ENCODE measurements at places on chromosomes 11 and 22.

- no peak for DNase-seq
Measured at GRCh38 chr11:104078995-104079394, 42.6 kb downstream of the DDI1 start.

DNA sequence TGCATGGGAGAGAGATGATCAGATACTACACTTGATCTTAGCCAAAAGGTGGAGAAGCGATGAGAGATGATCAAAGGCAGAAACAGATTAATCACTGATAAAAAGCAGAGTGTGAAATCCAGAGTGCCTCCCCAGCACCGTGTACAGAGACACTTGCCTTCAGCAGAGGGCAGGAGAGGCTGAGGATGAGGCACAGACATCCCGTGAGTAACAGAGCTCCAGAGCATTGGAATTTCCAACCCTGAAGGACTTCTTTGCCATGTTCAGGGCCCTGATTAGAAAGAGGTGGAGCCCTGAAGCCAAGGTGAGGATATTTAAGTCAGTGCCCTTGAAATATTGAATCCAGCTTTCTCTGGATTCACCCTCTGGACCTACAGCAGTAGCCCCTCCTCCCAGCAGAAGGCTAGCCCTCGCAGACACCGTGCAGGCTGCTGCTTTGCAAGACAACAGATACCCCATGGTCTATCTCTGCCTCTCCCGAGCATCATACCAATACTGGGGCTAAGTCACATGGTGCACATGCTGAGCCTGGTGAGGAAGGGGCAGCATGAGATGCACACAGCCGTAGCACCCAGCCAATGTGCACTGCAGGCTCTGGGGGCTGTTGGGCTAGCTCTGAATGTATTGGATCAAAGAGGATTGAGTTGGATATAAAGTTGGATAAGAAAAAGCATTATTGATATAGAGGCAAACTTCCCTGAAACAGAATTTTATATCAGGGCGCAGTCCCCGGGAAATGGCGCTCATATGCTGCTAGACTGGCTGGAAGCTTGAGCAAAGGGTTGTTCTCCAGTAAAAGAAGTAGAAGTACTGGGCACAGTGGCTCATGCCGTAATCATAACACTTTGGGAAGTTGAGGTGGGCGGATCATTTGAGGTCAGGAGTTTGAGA is 200.3 kb upstream of the B3GAT1 start:
- no peak for DNase-seq

DNA sequence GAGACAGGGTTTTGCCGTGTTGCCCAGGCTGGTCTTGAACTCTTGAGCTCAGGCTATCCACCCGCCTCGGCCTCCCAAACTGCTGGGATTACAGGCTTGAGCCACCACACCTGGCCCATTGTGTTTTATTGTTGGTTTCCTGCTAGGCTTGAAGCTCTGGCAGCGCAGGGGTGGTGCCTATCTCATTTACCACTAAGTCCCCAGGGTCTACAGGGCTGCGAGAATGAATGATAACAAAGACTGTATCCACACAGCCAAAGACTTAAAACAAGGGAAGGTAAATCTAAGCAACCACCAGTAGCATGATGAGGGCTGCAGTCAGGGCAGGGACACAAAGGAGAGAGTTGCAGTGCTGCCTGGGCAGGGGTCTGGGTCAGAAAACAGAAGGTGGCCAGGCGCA is 37.3 kb upstream of the XBP1 start:
- no peak for DNase-seq

GRCh38 chr11:13663631-13664071 is 4.8 kb upstream of the FAR1 start:
- DNase-seq: no peak

GRCh38 chr11:65927904-65928397 is 8.7 kb downstream of the DRAP1 start:
- DNase-seq: no peak

DNA sequence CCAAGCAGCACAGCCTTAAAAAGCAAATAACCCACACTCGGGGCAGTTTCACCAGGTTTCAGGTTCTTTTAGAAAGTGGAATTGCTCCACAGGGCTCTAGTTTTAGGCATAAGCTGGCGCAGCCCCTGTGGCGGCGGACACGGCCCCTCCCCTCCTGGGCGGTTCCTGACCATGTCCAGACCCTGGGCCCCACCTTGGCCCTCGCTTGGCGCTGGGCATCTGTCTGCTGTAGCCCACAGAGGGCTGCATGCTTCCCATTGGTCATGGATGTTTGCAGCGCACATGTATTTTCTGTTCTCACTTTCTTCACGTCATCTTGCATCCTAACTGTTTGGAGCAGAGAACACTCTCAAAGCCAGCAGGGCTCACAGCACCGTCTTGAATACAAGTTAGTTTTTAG is 244.3 kb downstream of the BRD1 start:
- DNase-seq: no peak

- DNase-seq: no peak
Measured at GRCh38 chr22:27476729-27477128, 324.8 kb downstream of the MN1 start.

GRCh38 chr11:126205359-126205758 is 6.1 kb downstream of the RPUSD4 start:
- no peak for DNase-seq

GRCh38 chr11:46336563-46337180 is 10.6 kb upstream of the DGKZ start:
- no peak for DNase-seq

GRCh38 chr11:73152086-73152853 is 10.2 kb upstream of the FCHSD2 start:
- no peak for DNase-seq

GRCh38 chr11:99814021-99814420 is 793.3 kb downstream of the CNTN5 start:
- DNase-seq: no peak

- DNase-seq: no peak
Measured at GRCh38 chr11:126098204-126098769, 35.6 kb upstream of the CDON start.

- DNase-seq: no peak
Measured at GRCh38 chr11:19242179-19242932, 1.6 kb upstream of the E2F8 start.

GRCh38 chr22:31623592-31624304 is 38.3 kb downstream of the PISD start:
- no peak for DNase-seq

GRCh38 chr22:20748731-20749428 is 25.0 kb upstream of the SERPIND1 start:
- no peak for DNase-seq

GRCh38 chr11:8963569-8964323 is 496 bp downstream of the TMEM9B start:
- DNase-seq: peak; percentile 71

GRCh38 chr11:12518606-12519385 is 141.4 kb downstream of the PARVA start:
- DNase-seq: no peak

- no peak for DNase-seq
Measured at GRCh38 chr11:59556917-59557348, 45.6 kb downstream of the OR4D9 start.

DNA sequence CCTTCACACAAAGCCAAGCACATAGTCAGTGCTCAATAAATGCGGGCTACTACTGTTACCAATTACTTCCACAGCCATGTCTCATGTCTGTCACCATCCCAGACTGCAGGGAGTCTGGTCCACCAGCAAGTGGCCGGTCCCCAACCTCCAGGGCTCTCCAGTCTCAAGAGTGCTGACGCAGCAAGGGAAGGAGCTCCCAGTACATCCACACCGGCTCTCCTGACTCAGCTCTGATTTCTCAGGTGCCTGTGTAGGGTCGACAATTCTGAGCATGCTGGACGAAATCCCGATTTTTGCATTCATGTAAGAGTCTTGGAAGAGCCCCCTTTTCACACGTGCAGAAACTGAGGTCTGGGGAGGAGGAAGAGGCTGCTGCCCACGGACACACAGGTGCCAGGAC is 10.3 kb upstream of the NEFH start:
- no peak for DNase-seq

DNA sequence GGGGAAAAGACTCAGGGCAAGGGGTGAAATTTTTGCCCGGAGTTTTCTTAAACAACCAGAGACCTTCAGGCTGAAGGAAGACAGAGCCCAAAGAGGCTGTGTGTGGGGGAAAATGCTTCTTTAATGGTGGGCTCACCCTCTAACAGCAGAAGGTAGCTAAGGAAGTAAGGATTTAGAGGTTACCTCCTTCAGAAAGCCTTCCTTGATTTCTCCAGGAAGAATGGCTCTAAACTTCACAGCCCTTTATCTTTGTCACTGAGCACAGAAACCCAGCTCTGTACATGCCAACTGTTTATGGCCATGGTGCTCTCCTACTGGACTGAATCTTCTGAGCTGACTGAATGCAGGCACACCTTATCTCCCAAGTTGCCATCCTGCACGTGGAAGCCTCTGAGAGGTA is 196.0 kb downstream of the TENM4 start:
- no peak for DNase-seq

GRCh38 chr11:114115451-114115928 is 56.0 kb downstream of the ZBTB16 start:
- DNase-seq: no peak

DNA sequence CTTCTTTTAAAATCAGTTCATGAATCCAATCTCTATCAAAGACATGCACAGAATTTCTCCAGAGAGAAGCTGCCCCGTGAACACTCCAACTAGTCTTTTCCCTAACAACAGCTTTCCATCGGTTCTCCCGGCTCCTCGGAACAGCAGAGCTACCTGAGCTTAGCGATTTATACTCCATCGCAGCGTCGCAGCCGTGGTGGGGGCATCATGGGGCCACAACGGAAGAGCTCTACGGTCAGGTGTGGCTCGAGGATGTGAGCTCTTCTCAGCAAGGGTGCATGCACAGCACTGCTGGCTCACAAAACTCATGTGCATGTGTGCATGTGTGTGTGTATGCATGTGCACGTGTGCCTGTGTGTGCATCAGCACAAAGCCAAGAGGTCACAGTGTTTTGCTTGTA is 11.7 kb upstream of the MOB2 start:
- DNase-seq: no peak

GRCh38 chr11:115606498-115607220 is 102.4 kb upstream of the CADM1 start:
- no peak for DNase-seq

GRCh38 chr11:44304091-44305025 is 5.6 kb downstream of the ALX4 start:
- DNase-seq: no peak

GRCh38 chr22:48105259-48105658 is 1342.8 kb downstream of the TBC1D22A start:
- no peak for DNase-seq

DNA sequence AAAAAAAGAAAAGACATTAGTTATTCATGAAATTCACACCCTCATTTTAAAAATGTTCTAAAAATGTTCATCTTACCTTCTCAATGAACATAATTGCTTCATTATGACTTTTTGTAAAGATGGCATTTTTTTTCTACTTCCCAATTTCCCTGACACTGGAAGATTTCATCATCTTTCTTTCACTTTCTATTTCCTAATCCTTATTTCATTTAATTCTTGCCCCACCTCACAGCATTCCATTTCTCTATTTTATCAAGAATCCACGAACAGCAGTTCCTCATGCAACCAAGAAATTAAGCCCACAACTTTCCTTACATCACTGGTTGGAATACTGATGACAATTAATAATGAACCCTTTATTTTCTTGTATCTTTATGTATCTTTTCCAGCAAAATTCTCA is 1.9 kb downstream of the PATL1 start:
- DNase-seq: no peak

DNA sequence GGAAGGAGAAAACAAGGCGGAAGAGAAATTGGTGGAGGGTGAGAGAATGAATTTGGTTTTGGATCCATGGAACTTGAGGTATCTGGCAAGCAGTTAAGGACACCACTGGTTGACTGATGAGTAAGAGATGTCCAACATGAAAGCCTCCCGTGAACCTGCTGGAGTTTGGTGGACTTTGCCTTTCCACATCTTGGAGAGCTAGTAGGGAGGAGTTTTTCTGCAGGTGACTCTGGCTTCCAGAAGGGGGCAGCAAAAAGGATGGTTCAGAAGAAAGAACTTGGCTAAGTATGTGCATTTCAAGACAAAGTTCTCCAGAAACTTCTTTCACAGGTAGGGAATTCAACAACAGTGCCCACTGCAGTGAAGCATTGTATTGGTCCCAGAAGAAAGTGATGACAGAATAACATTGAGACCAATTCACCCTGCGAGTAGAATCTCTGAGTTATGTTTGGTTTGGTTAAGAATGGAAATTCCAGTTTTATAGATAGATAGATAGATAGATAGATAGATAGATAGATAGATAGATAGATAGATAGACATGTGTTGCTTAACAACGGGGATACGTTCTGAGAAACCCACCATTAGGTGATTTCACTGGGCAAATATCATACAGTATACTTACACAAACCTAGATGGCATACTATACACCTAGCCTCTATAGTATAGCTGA is 28.5 kb downstream of the DCDC1 start:
- DNase-seq: peak; percentile 47

- no peak for DNase-seq
Measured at GRCh38 chr11:9905960-9906791, 242.3 kb downstream of the SWAP70 start.

GRCh38 chr11:5694642-5695041 is 5.1 kb downstream of the TRIM22 start:
- no peak for DNase-seq

DNA sequence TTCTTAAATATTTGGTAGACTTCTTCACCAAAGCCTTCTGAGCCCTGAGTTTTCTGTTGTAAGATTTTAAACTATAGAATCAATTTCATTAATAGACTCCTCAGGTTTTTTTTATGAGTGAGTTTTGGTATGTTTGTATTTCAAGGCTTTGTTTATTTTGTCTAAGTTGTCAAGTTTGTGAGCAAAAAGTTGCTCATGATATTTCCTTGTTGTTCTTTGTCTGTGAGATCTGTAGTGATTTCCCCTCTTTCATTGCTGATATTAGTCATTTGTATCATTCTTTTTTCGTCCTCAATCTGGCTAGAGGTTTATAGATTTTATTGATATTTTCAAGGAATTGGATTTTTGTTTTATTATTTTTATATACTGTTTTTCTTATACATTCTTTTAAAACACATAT is 121.0 kb downstream of the MORC2 start:
- DNase-seq: no peak

- DNase-seq: no peak
Measured at GRCh38 chr11:8055836-8056526, 25.0 kb upstream of the TUB start.

GRCh38 chr11:6572215-6572614 is 31.2 kb downstream of the RRP8 start:
- DNase-seq: no peak

Data from HEK293T (cell line).